ENCODE measurements at places on chromosomes 7 and 10. TPM values are rescaled to one million over a fixed set of nuclear protein-coding genes. Genes with fewer than 3 reads are reported as not detected.
A peak's percentile ranks its signal among the peaks of the same experiment; 100 is the strongest.

DNA sequence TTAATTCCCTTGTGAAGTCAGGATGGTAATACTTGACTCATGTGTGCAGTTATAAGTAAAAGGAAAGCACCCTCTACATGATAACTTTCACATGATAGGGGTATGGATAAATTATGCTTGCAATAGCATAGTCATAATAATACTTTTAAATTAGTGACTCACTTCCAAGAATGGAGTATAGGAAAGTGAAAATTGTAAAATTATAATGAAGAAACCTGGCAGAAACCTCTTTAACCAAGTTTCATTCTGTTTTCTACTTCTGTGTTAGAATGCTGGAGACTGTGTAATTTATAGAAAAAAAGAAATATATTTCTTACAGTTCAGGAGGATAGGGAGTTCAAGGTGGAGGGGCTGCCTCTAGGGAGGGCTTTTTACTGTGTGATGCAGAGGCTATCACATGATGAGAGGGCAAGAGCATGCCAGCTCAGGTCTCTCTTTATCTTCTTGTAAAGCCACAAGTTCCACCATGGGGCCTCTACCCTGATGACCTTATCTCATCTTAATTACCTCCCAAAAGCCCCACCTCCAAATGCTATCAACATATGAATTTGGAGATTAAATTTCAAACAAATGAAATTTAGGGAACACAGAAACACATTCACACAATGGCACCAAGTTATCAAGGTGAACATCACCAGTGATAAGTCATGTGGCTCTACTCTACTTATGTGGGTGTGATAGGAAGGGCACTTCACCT, 43.2 kb downstream of the HDAC9 start:
- peak; percentile 2 for DNase-seq

The DIP2C gene
- 0.54 TPM for total RNA-seq

DNA sequence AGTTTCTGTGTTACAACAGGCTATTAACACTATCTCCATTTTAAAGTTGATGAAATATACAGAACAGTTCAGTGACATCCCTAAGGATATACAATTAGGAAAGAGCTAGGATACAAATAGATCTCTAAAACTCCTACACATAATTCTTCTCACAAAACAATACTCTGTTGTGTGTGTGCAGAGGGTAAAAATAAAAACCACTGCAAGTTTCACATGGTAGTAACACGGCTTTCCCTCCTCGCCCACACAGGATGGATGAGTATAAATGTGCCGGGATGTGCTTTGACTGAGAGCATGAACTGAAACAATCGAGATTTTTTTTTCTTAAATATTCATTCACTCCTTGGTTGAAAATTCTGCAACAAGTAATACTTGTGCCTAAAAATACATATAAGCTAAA, 131.5 kb upstream of the C1QL3 start:
- no peak for DNase-seq

GRCh38 chr10:115539142-115539762, 446.1 kb downstream of the ATRNL1 start:
- DNase-seq: no peak

GRCh38 chr7:149229526-149229925, 9.9 kb upstream of the ZNF212 start:
- no peak for DNase-seq

The CHST3 gene
- 0.84 TPM for total RNA-seq

The NUTM2E gene
- not detected for total RNA-seq

The HMX3 gene
- 0.24 TPM for total RNA-seq

The GBX1 gene
- not detected for total RNA-seq

The GSTO2 gene
- 1.5 TPM for total RNA-seq

- no peak for DNase-seq
These were observed 161.0 kb downstream of the PLXNA4 start for GRCh38 chr7:132415259-132415658.

The LIPJ gene
- total RNA-seq: not detected

The RAPGEF5 gene
- 0.54 TPM for total RNA-seq

The CALHM1 gene
- not detected for total RNA-seq

DNA sequence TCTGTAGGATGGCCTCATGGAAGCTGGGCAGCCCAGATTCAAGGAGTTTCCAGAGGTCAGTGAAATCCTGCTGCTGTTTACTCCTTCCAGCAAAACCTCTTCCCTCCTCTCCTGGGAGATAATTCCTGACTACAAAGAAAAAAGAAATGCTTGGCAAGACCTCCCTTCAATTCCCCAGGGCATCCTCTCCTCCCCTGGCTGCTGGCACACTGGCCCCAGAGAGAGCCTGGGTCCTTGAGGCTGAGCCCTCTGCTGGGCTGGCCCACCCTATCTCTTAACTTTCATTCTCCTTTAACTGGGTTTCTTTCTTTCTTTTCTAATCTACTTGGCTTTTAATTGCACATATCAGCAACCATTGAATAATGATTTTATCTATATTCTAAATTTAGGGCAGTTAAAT, 7.7 kb downstream of the DRGX start:
- DNase-seq: no peak

The CCDC3 gene
- total RNA-seq: 0.06 TPM

GRCh38 chr10:89837165-89838043, 136.0 kb downstream of the KIF20B start:
- DNase-seq: peak; percentile 36

DNA sequence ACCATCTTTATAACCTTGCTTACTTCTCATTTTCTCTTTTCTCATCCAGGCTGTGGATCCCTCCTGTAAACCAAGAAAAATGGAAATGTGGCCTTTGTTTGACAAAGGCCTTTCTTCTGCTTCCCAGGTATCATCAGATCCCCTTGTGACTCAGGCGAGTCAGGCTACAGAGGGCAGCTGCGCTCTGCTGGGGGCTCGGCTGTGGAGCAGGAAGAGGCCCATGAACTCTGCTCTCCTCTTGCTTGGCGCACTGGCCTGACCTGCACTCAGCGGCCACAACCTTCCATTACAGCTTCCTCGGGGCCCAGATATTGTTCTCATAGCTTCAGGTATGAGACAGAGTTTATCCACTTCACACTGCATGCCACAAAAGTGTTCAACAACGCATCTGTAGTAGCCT, 457.6 kb upstream of the COBL start:
- DNase-seq: no peak

- no peak for DNase-seq
These were observed 114.2 kb downstream of the EBF3 start for GRCh38 chr10:129849853-129850252.

The ASB13 gene
- total RNA-seq: 12.0 TPM

The MARVELD1 gene
- total RNA-seq: 4.1 TPM

DNA sequence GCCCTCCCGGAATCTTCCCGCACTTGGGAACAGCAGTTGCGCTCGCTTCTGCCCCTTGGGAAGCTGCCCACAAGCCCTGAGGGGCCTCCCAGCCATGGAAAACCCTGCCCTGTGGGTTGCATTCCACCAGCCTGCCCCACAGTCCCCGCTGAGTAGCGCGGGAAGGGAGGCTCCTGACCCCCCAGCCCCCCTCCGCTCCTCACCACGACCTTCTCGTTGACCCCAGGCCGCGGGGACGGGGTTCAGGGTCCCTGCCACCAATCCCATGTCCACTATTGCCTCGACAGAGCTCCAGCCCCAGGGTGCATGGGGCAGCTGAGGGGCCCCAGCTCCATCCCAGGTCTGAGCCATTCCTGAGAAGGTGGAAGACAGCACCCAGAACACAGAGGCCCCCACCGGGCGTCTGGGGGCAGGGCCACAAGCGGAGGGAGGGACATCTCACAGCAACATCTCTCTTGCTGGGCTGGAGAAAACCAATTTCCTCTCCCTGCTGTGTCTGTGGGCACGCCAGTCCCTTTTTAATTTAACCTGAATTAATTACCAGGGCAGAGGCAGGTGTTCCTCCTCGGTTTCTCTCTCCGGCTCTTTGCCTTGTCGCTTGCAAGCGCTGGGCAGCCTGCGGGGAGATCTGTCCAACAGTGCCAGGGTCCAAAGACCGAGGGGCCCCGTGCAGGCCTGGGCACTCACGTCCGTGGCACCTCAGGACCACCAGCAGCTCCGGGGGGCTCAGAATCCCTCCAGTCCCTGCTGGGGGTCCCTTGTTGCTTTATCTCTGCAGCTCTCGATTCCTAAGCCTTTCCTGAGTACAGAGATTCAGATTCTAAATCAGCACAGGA, 57.9 kb downstream of the FOXL3 start:
- no peak for DNase-seq

- DNase-seq: no peak
These were observed at the start of gene CYP2E1 for GRCh38 chr10:133526957-133527588. Gene CYP2E1, plus strand, starts transcription at chr10:133527363. Its CDS starts 33 bp downstream, at chr10:133527396.

The CDK1 gene
- 99.7 TPM for total RNA-seq

The GIMAP2 gene
- total RNA-seq: 41.2 TPM

DNA sequence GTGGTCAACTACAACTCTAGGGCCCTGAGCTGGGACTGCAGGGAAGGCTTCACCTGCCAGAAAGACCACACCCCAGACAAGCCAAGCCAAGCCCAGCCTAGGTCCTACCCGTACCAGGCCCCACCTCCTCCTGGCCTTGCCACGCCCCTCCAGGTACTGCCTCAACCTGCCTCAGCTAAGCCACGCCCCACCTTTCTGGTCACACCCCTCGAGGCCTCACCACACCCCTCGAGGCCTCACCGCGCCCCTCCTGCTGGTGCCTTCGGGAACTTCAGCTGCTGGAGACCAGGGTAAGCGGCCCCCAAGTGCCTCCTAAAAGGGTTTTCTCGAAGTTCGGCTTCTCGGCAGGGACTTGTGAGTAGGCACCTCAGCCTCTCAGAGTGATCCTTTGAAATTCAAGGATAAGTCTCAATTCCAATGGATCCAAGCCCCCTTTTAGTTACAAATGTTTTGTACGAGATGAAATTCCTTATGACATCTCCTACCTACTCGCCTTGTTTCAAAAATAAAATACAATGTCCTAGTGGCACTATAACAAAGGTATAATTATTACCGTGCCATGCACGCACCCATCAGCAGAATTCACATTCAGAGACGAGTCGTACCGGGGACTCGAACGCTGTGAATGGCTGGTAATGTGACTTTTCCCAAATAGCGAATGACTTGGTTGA, 171.2 kb downstream of the ARHGAP21 start:
- DNase-seq: peak; percentile 47

DNA sequence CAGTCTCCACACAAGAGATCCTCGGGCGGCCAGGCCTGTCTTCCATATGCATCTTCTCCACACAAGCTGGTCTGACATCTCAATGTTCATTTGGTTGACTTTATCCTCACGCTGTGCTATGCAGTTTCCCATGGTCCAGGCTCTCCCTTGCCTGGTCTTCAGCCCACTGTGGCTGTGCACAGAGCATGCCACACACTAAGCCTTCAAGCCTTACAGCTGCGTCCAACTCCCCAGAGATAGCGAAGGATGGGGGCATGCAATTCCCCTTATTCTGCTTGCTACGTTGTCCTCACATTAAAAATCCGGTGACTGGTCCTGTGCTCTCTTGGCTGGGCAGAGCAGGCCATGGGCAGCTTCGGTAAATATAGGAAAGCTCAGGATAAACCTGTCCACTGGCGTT, 188.7 kb upstream of the TCERG1L start:
- no peak for DNase-seq

GRCh38 chr10:26573674-26574073, 123.8 kb upstream of the PDSS1 start:
- no peak for DNase-seq

GRCh38 chr7:157898802-157899505, 562.1 kb downstream of the DNAJB6 start:
- DNase-seq: no peak

DNA sequence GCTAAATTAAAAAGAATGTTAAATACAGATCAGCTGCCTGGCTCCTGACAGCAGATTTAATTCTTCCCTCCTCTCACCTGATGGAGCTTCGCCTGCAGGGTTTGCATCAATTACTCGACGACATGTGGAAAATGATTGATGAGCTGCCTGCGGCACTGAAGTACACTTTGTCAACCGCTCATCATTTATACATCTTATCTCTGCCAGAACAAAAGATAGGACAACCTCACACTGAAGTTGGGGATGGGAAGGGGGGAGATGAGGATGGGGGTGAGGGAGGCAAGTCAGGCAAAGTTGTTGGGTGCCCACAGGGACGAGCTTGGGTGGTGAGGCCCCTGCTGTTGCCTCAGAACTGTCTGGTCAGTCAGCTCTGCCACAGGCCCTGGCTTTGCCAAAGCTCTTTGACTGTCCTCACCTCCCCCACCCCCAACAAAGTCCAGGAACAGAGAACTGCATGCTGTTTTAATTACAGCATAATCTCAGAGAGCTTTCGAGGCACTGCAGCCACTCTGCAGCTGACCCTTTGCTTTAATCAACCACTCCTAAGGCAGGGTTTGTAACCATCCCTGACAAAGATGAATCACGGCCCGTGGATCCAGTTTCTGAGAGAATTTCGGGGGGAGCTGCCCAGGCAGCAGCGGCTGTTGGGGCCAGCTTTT, 702.3 kb downstream of the LRMDA start:
- no peak for DNase-seq

- DNase-seq: no peak
These were observed 12.5 kb upstream of the PLEKHS1 start for GRCh38 chr10:113739031-113739430.

DNA sequence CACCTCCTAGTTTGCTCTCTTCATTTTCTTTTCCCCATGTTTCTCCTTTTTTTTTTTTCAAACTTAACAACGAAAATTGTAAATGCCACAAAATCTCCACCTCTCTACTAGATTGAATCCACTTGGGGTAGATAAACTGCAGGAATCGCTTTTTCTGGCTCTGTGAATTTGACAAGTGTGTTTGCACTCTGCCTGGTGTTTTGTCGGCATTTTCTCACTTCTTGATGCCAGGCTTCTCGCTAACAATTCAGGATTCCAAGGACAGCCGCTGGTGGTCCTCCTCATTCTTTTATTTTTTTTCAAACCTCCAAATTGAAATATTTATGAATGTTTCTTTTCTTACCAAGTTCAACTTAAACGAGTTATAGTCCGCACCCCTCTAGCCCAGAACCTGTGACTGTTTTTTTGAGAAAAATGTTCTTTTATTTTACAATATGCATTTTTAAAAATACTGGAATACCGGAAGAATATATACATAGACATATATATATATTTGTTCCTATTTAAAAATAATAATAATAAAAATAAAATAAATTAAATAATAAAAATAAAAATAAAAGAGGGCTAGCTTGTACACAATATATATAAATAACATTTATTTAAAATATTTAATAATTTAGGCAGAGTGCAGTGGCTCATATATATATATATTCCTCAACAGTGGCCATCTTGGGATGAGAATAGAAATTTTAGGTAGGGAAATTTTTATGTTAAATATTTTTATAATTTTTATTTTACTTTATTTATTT, 538.8 kb downstream of the TYW1 start:
- DNase-seq: no peak

GRCh38 chr7:30057741-30058140, 29.5 kb downstream of the PLEKHA8 start:
- DNase-seq: no peak

DNA sequence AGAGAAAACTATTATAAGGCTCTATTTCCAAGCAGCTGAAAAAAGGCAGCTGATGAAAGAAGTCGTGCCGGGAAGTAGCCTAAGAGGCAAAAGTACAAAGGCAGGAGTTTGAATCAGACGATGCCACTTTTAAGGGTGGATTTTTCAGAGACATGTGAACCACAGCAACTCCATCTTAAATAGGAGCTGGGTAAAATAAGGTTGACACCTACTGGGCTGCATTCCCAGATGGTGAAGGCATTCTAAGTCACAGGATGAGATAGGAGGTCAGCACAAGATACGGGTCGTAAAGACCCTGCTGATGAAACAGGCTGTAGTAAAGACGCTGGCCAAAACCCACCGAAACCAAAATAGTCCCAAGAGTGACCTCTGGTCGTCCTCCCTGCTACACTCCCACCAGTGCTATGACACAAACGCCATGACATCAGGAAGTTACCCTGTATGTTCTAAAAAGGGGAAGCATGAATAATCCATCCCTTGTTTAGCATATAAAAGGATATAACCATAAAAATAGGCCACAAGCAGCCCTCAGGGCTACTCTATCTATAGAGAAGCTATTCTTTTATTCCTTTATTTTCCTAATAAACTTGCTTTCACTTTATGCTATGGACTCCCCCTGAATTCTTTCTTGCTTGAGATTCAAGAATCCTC, 45.5 kb upstream of the PRSS1 start:
- DNase-seq: no peak
